ENCODE measurements at places on chromosomes 2 and 18. TPM values are rescaled to one million over a fixed set of nuclear protein-coding genes. Genes with fewer than 3 reads are reported as not detected.
A peak's percentile ranks its signal among the peaks of the same experiment; 100 is the strongest.

- peaks cover 15% of the 10 kb centered on the region for H3K27me3 ChIP-seq
- no peaks in the 10 kb centered on the region for H3K4me1 ChIP-seq
- DNase-seq: no peak
- H3K36me3 ChIP-seq: no peaks in the 10 kb centered on the region
- no peak overlapping the region for H3K27ac ChIP-seq
Measured at GRCh38 chr2:41830600-41830999, 217.2 kb upstream of the PKDCC start.

GRCh38 chr2:195674491-195675221 lies 17.6 kb downstream of the SLC39A10 start:
- H3K36me3 ChIP-seq: no peaks in the 10 kb centered on the region
- no peak for DNase-seq
- no peak overlapping the region for H3K4me3 ChIP-seq
- peaks cover 8% of the 10 kb centered on the region for H3K4me1 ChIP-seq

DNA sequence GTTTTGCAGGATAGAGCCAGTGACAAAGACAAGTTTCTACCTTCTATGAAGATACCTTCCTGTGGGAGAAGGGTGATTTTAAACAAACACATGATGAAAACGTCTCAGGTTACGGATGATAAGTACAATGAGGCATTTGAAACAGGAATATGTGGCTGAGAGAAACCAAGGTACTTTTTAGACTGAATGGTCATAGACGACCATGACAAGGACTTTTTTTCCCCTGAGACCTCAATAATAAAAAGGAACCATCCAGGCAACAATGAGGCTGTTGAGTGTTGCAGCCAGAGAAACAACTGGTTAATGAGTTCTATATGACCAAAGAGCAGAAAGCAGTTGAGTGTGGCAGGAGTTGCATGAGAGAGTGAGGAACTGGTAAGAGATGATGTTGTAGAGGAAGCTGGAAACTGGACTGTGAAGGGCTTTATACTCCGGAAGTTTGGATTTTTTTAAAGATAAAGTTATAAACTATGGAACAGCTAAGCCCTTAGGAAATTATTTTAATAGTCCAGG lies 306.1 kb upstream of the CYRIA start:
- no peaks in the 10 kb centered on the region for H3K27me3 ChIP-seq
- no peak for DNase-seq
- H3K27ac ChIP-seq: no peak overlapping the region
- no peaks in the 10 kb centered on the region for H3K4me1 ChIP-seq
- no peaks in the 10 kb centered on the region for H3K36me3 ChIP-seq

DNA sequence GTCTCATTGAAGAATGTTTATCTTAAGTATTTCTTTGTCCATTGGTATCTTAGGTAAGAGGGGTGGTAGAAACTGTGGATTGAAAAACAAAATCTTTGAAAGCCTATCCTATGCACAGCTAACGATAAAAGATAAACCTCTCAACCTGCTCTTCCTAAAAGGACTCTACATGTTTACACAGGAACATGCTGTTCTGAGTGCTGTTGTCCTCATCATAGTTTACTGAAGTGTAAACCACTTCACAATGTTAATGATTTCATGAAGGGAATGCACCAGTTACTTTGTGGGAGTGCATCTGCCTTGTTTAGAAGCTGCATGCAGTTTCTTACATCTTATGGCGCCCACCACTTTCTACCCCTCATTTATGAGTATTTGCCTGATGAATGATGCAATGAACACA lies 1.2 kb downstream of the ACMSD start:
- no peak overlapping the region for H3K4me3 ChIP-seq
- H3K27ac ChIP-seq: no peak overlapping the region
- peaks cover 8% of the 10 kb centered on the region for H3K27me3 ChIP-seq
- no peak for DNase-seq

- no peaks in the 10 kb centered on the region for H3K27me3 ChIP-seq
- no peak overlapping the region for H3K27ac ChIP-seq
- H3K4me3 ChIP-seq: no peak overlapping the region
- no peak for DNase-seq
- H3K4me1 ChIP-seq: no peaks in the 10 kb centered on the region
Measured at GRCh38 chr2:188684795-188685194, 289.4 kb upstream of the COL3A1 start.

DNA sequence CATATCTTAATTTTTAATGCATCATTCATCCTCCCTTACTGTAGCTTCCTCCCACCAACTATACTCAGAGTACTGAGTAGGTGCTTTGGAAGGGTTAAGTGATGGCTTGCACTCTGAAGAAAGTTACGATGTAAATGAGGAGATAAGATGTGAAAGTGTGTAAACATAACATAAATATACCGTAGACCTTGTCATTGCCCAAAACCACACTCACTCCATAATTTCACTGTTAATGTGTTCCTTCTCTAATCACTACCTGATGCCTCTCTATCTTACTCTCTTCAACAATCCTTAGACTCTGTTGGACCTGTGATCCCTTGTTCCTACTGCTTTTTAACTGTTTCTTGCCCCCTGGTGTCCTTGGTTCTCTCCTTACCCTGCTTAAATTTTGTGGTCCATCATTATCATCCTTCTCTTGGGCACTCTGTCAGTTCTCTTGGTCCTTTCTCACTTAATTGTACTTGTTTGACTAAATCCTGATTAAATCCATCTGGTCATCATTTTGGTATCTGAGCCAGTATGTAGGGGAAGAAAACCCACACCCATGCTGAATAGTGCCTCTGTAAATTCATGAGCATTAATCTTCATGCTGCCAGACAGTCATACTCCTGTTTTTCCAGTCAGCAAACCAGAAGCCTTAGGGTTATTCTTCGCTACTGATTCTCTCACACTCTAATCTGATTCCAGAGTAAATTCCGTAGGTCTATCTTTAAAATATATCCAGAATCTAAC lies 45.0 kb downstream of the PMS1 start:
- no peaks in the 10 kb centered on the region for H3K4me1 ChIP-seq
- no peak overlapping the region for H3K27ac ChIP-seq
- DNase-seq: no peak
- H3K4me3 ChIP-seq: no peak overlapping the region
- H3K36me3 ChIP-seq: peaks cover 6% of the 10 kb centered on the region
- H3K27me3 ChIP-seq: no peaks in the 10 kb centered on the region

DNA sequence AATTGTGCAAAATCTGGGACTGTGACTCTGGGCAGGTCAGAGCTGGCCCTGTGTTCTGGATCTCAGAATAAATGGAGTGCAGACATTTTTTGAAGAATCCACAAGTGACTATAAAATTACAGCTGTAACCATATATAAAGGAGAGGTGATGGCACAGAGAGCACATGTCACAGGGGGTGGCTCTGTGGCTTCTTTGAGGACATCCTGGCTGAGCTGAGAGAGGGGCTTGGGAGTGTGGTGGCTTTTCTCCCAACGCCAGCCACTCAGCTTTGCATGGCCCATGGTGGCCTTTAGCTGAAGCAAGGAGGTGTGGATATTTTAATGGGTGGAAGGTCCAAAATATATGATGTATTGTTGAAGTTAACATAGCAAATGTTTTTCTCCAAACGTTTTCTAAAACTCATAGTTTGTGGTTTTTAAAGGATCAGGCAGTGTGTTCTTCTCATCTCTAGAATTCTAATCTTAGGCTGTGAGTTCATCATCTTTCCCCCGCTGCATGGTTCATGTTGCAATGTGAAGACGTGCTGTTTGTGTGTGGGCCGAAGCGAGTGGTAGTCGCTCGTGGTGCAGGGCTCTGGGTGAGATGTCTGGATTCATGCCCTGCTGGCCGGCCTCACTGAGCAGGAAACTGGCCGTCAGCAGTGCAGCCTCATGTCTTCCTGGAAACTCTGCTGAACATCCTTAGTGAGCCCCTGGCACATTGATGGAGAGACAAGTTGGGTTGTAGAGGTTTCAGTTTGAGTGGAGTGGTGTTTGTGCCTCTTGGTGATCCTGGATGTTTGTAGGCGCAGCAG lies 109.9 kb downstream of the ZNF236 start:
- H3K4me1 ChIP-seq: no peaks in the 10 kb centered on the region
- no peak for DNase-seq
- H3K27me3 ChIP-seq: no peaks in the 10 kb centered on the region
- no peak overlapping the region for H3K4me3 ChIP-seq
- H3K27ac ChIP-seq: no peak overlapping the region

The RNF152 gene
- 0.60 TPM for total RNA-seq

DNA sequence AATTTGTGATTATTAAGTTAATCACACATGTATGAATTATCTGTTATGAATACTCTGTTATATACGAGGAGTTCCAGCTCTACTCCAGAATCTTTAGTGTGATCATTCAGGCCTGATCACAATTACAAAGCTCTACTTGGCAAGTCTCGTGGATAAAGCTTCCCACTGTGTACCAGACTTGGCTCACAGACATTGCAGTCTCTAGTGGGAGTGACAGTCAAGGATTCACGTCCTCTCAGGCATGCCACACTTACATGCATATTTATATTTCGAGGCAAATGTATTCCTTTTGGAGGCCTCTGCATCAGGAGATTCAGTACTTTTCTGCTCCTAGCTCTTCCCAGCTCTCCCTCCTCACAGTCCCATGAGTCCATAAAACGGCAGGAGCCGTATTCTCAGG lies 403.4 kb upstream of the CDH7 start:
- no peak overlapping the region for H3K4me3 ChIP-seq
- H3K36me3 ChIP-seq: no peaks in the 10 kb centered on the region

DNA sequence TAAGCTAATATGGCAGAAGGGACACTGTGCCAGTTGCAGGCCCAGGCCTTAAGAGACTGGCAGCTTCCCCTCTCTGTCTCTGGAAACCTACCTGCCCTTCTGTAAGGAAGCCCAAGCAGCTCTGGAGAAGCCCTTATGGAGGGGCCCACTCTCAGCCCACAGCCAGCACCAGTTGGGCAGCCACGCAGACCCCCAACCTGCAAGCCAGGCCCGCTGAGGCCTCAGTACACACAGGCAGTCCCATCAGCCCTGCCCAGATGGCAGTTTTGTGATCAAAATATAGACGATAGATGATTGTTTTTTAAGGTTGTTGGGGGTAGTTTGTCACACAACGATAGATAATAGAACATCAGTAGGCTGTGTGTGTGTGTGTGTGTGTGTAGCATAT lies 36.8 kb upstream of the ALPP start:
- no peak overlapping the region for H3K27ac ChIP-seq
- DNase-seq: no peak
- no peaks in the 10 kb centered on the region for H3K4me1 ChIP-seq
- H3K36me3 ChIP-seq: no peaks in the 10 kb centered on the region
- H3K4me3 ChIP-seq: no peak overlapping the region
- H3K27me3 ChIP-seq: no peaks in the 10 kb centered on the region

The ACTG2 gene
- not detected for total RNA-seq

GRCh38 chr18:70464343-70465114 lies 175.7 kb downstream of the SOCS6 start:
- DNase-seq: no peak
- H3K36me3 ChIP-seq: no peaks in the 10 kb centered on the region
- H3K27me3 ChIP-seq: no peaks in the 10 kb centered on the region
- no peak overlapping the region for H3K27ac ChIP-seq
- peaks cover 4% of the 10 kb centered on the region for H3K4me1 ChIP-seq
- peak overlapping the region; percentile 37 for H3K4me3 ChIP-seq

DNA sequence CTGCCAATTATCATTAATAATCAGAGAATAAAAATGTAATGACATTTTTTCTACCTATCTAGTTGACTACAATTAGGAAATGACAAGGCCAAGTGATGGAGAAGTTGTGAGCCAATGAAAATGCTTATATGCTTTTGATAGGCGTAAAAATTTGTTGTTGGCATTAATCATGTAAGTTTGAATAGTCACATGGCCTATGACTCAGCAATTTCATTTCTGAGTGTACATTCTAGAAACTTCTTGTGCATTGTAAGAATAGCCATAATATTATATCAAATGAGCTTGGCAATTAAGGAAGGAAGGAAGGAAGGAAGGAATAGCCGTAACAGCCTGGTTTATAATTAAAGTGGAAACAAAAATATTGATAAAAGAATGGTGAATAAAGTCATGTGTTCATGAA lies 179.9 kb downstream of the PTH2R start:
- no peaks in the 10 kb centered on the region for H3K36me3 ChIP-seq
- no peaks in the 10 kb centered on the region for H3K27me3 ChIP-seq
- no peak overlapping the region for H3K4me3 ChIP-seq
- H3K4me1 ChIP-seq: no peaks in the 10 kb centered on the region
- H3K27ac ChIP-seq: no peak overlapping the region

The MC4R gene
- total RNA-seq: not detected

- no peak overlapping the region for H3K4me3 ChIP-seq
- no peak overlapping the region for H3K27ac ChIP-seq
- no peaks in the 10 kb centered on the region for H3K4me1 ChIP-seq
- no peaks in the 10 kb centered on the region for H3K36me3 ChIP-seq
Measured at GRCh38 chr2:37838541-37839167, 86.4 kb upstream of the RMDN2 start.

DNA sequence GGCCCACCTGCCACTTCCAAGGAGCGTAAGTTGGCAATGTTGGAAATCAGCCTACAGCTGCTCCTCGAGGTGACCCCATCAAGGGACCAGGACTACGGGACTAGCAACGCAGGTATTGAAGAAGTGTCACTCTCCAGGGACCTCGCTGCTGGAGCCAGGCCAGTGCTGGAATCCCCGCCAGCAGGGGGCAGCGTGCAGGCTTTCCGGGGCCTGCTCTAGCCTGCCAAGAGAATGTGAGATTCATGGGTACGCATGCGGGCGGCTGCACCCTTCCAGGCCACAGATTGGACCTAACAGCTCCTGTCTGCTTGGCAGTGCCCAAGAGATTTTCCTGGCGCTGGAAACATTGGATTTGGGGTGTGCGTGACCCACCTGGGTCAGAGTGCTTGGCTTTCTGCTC lies 182.8 kb upstream of the RAB12 start:
- H3K4me3 ChIP-seq: no peak overlapping the region
- no peak overlapping the region for H3K27ac ChIP-seq
- H3K36me3 ChIP-seq: no peaks in the 10 kb centered on the region
- H3K27me3 ChIP-seq: no peaks in the 10 kb centered on the region
- no peak for DNase-seq
- H3K4me1 ChIP-seq: no peaks in the 10 kb centered on the region

DNA sequence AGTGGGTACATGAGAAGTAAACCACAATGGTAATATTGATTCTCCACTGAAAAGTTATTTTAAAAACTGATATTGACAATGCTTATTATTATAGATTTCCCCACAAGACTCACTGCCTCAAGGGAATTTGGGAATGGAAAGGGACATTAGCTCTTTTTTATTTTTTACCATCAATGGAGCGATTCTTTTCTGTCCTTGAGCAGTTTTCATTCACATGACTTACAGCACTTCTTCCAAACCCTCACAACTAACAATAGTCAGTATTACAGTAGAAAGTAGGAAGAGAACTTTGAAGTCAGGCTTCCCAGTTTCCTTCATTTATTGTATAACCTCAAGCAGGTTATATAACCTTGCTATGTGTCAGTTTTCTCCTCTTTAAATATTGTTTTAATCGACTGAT lies 4.3 kb upstream of the UNC80 start:
- H3K4me1 ChIP-seq: peaks cover 2% of the 10 kb centered on the region
- no peaks in the 10 kb centered on the region for H3K36me3 ChIP-seq
- no peak for DNase-seq
- peaks cover 22% of the 10 kb centered on the region for H3K27me3 ChIP-seq
- no peak overlapping the region for H3K27ac ChIP-seq
